ENCODE measurements at places on chromosomes 3 and 15.

GRCh38 chr3:23740517-23740965 lies 65.2 kb upstream of the UBE2E1 start:
- peak; percentile 90 for ATAC-seq

DNA sequence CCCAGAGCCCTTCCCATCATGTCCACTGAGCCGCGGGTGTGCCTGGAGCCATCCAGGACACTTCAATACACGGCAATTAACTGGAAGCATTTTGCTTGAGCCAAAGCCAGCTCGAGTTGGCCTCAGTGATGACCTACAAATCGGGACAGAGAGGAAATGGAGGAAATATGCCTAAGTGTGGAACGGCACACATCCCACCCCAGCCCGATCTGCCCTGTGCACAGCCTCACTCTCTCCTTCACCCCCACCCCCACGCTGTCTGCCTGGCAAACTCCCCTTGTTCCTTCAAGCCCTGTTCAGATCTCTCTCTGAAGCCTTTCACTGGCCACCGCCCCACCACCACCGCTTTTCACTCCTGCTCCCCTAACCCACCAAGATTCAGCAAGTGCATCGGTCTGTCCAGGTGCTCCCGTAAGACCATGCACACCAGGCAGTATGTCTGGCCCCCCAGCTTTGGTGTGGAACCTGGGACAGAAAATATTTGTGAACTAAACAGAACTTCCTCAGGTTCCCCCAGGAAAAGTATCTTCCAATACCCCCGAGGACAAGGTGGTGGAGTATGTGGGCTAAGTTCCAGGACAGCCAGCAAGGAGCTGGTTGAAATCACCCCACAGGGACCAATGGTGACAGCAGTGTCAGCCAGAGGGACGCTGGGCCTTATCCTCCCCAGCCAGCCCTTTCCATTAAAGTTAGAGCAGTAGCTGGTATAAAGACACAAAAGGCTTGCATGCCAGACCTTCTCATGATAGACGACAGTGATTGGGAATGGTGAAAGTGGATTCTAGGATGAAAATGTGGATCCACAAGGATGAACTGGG lies 83.7 kb downstream of the VGLL4 start:
- ATAC-seq = no peak

GRCh38 chr3:55330355-55330754 lies 156.8 kb downstream of the WNT5A start:
- ATAC-seq = no peak

DNA sequence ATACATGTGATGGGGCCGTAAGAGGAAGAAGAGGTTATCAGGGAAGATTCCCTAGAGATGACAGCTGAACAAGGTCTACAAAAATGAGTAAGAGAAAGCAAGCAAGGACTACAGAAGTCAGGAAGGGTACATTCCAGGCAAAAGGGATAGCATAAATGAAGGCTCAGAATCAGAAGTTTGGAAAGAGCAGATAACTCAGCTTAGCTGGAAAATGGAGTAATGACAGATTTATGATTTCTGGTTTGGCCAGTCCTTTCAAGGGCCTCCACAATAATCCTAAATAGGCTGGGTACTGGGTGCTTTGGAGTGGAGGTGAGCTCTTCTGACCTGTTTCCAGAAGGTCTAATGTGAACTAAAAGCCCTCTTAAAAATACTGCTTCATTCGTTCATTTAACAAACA lies 110.7 kb downstream of the MYO5A start:
- ATAC-seq = no peak

- no peak for ATAC-seq
Measured at GRCh38 chr3:176584413-176585176, 612.7 kb downstream of the TBL1XR1 start.

DNA sequence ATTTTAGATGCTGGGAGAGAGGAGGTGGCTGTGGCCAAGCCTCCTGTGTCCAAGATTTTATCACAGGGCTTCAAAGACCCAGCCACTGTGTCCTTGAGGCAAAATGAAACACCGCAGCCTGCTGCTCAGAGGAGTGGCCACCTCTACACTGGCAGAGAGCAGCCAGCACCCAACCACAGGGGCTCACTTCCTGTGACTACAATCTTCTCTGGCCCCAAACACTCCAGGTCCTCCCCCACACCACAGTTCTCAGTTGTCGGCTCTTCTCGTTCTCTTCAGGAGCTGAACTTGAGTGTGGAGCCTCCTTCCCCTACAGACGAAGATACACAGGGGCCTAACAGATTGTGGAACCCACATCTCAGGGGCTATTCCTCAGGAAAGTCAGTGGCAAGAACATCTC lies 45.6 kb downstream of the CDAN1 start:
- ATAC-seq = peak; percentile 87

GRCh38 chr15:25247407-25248038 lies 191.3 kb downstream of the UBE3A start:
- ATAC-seq = no peak

DNA sequence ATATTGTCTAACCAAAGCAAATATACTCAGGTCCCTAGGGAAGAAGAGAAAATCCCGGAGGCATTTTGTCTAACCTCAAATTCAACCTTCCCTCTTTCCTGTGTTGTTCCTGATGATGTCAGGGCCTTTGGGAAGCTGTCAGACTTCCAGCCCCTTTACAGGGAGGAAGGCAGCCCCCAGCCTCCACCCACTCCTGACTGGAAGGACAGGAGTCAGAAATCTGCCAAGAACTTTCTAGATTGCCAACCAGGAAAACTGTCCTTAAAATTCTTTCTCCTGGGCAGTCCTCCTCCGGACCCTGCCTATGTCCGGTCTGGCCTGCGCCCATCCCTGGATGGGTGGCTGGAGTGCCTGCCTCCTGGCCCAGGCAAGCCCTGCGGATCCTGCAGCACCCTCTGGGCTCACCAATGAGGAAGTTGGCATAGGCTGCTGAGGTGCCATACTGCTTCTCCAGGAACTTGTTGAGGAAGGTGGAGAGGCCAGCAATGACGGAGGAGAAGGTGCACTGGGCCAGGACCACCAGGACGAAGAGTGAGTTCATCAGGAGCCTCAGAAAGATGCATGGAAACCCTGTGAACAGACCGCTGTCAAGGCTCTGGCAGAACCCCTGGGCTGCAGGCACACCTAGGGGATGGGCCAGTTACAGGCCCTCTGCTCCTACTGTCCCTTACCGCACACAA lies 52.6 kb upstream of the RAB6B start:
- no peak for ATAC-seq

GRCh38 chr15:60353245-60353920 lies 44.4 kb downstream of the ANXA2 start:
- ATAC-seq = peak; percentile 66

GRCh38 chr3:71689291-71689690 lies 35.9 kb downstream of the EIF4E3 start:
- peak; percentile 63 for ATAC-seq

DNA sequence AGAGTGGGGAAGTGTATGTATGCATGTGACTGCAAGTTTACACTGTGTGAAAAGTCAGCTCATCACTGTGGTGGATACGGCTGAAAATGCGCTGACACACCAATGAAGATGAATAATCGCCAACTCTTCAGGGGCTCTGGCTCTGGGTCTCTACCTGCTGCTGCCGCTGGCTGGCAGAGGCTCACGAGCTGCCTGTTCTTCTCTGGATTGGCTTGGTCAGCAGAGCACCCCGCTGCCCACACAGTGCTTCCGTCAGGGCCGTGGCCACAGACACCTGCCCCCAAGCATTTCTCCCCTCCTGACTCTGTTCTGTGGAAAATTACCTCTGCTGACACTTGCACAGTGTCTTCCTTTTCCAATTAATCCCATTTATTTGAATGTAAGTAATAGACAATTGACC lies 215.5 kb downstream of the GAP43 start:
- ATAC-seq = no peak

GRCh38 chr3:187967993-187968392 lies 186.0 kb upstream of the LPP start:
- no peak for ATAC-seq

DNA sequence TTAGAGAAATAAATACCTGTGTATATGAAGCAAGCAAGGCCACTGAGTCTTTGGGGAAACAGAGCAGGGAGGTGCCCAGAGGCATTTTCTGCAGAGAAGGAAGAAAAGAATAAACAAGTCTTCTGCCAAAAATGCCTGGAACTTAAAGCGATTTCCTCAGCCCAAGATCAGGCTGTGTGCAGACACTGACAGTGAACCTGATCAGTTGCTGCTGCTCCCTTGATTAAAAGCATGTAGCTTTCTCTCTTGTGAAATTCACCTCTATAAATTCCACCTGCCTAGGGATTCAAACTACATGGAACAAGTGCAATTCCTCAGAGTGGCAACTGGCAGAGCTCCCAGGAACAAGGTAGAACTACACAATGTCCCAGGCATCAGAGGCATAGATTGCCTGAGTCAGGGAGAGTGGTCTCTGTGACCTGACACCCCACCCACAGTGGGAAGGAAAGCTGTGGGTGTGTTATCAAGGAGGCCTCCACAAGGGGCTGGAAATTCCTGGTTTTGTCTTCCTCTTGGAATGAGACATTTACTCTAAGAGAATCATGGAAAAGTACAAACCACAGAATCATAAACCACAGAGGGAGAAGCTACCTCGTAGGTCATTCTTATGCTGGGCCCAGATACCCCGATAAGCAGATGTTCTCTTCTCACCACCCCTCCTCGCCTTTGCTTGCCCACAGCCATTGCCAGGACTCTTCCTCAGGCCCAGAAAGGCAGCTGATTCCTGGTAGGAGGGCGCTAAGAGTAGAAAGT lies 1.8 kb upstream of the ZBTB38 start:
- ATAC-seq = no peak

GRCh38 chr3:160948273-160948672 lies 156.9 kb downstream of the B3GALNT1 start:
- ATAC-seq = no peak

GRCh38 chr3:88661433-88661824 lies 446.0 kb upstream of the EPHA3 start:
- ATAC-seq = no peak

DNA sequence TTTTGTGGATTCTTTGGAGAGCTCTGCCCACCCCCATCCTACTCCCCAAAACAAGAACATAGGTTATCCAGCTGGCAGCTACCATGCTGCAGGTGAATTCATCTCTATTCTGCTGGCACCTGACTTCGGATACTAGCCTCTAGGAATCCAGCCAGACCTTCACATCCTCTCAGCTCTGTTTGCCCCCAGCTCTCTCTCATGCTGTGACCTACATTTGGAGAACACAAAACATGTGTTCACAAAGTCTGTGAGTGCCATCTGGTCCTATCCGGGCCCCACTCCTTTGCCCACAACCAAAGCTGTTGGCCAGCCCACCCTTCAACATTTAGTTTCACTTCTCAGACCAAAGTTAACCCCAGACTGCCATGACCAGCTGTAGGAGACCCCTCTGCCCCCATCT lies 89.4 kb upstream of the C3orf80 start:
- no peak for ATAC-seq

GRCh38 chr3:122642935-122643334 lies 37.7 kb upstream of the PARP14 start:
- ATAC-seq = peak; percentile 75

DNA sequence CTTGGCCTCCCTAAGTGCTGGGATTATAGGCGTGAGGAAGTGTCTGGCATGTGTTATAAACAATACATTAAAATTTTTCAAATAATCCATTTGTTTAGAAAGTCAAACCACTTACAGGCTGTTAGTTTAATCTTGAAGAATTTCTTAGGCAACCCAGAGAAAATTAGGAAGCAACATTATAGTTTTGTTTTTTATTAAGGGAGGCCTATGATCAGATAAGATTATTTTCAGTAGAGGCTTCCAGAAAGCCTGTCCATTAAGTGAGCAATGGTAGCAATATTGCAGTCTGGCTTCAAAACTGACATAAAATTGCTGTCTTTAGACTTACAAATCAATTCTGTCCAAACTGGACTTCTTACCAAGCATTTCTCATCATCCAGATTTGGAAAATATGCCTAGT lies 49.6 kb downstream of the CD47 start:
- no peak for ATAC-seq

DNA sequence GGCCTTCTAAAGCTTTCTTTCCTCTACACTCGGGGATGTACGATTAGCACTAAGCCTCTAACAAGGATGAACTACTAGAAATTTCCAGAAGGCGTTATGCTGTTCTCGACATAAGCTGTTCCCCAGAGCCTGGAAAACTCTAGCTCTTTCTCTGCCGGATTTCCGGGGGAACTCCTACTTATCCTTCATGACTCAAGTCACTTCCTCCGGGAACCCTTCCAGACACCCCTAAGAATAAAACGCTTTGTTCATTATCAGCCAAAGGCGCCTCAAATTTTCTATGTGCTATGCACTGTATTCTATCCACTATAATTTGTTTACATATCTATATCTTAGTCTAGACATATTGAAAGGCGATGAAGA lies 455 bp upstream of the SNAP23 start:
- no peak for ATAC-seq

- ATAC-seq = no peak
Measured at GRCh38 chr15:83992324-83993031, 243.1 kb upstream of the GOLGA6L4 start.

DNA sequence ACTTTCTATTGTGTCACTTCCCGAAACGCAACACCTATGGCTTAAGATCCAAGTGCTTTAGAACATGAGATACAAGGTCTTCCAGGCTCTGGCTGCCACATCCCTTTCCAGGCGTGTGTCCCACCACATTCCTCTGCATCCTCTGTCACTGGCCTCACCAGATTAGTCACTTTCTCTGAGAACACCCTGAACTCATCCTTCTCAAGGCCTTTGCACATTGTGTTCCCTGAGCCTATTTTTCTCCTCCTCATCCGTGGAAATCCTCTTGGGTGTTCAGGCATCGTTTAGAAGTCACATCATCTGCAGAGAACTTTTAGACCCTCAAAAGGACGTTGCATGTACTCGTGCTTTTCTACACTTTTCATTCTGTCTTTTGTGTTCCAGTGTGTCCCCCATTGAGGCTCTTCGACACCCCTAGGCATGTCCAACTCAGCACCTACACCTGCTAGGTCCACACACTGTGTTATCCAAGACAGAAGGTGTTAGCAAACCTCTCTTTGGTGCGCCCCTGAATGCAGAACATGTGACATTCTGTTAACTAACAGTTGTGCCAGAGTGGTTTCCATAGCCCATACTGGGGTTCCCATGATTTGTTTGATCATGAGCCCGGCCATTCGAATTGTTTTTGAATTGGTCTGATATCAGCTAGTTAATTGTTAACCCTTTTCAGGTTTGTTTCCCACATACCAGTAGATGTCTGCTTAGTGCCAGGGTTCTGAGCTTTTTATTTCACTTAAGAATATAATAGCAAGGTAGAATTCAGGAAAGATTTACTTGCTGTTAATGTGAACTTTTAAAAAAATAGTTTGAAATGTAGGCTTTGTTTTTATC lies 67.2 kb downstream of the LPP start:
- ATAC-seq = no peak

Data from activated T-helper 17 cell treated with anti-CD3 and anti-CD28 coated beads, Interleukin-2, amount 50 U/mL, for 72 hours (primary cell).